ENCODE measurements at places on chromosomes 3 and 15. TPM values are rescaled to one million over a fixed set of nuclear protein-coding genes. Genes with fewer than 3 reads are reported as not detected.

DNA sequence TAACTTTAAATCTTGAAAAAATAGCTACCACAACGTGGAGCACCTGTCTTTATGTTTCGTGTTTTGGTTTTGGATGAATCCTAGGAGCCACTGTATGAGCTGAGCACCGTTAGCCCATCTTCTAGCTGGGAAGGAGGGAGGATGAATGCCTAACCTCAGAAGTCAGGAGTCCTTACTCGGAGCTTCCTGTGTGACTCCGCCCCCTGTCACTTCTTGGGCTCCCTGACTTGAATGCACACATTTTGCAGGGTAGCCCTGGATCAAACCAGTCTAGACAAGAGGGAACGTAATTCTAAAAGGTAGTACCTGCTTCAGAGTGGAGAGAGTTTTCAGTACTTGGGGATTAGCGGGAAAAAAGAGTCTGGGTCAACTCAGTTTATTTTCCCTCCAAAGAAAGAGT, 5.3 kb downstream of the GABRA5 start:
- DNase-seq: no peak

GRCh38 chr15:65057549-65057940, 10.2 kb downstream of the RASL12 start:
- DNase-seq: no peak

GRCh38 chr3:182913889-182914288, 66.4 kb downstream of the DCUN1D1 start:
- DNase-seq: no peak

DNA sequence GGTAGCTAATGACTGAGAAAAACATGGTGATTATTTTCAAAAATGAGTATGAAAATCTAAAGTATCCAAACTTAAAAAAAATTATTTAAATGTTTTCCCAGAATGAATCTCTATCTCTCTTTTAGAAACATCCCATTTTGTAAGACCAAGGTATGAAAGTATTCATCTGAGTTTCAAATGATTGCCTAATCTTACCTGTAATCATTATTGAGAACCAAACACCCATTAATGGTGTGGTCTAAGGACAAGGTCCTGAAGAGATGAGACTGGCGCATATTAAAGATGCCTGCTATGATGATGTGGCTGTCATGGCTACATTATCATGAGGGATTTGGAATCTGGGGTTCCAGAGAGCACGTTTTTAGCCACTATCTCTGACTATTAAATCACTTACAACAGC, 165.5 kb downstream of the VGLL4 start:
- DNase-seq: no peak

GRCh38 chr3:112741983-112742382, 101.0 kb upstream of the CCDC80 start:
- DNase-seq: no peak

GRCh38 chr15:23773093-23773492, 86.0 kb upstream of the NDN start:
- no peak for DNase-seq

The ADGRG7 gene
- not detected for total RNA-seq

The GOLGA6D gene
- total RNA-seq: not detected

The FHIT gene
- 5.6 TPM for total RNA-seq

The MGLL gene
- 57.4 TPM for total RNA-seq

The PLS1 gene
- 8.6 TPM for total RNA-seq

The NLGN1 gene
- total RNA-seq: 0.80 TPM

The C2CD4B gene
- total RNA-seq: 3.2 TPM
